Activated B cell treated with CpG ODN at 0.5 μM for 24 hours (primary cell): ENCODE measurements at places on chromosomes 7 and 10.
A peak's percentile ranks its signal among the peaks of the same experiment; 100 is the strongest.

GRCh38 chr10:113704637-113705343 lies 25.1 kb downstream of the CASP7 start:
- H3K27ac ChIP-seq, result no peak overlapping the region
- H3K27me3 ChIP-seq, result no peaks in the 10 kb centered on the region
- peaks cover 46% of the 10 kb centered on the region for H3K36me3 ChIP-seq
- peaks cover 13% of the 10 kb centered on the region for H3K4me1 ChIP-seq
- H3K4me3 ChIP-seq, result no peak overlapping the region
- DNase-seq, result no peak

DNA sequence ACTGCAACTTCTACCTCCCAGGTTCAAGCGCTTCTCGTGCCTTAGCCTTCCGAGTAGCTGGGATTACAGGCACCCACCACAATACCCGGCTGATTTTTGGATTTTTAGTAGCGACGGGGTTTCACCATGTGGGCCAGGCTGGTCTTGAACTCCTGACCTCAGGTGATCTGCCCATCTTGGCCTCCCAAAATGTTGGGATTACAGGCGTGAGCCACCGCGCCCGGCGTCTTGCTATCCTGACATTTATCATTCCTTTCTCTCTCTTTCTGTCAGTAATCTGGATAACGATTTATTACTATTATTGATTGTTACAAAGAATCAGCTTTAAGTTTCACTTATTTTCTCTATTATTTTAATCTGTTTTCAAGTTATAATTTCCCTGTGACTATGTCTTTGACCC lies 548.4 kb downstream of the CNTNAP2 start:
- no peaks in the 10 kb centered on the region for H3K4me1 ChIP-seq
- no peak for DNase-seq
- H3K36me3 ChIP-seq, result no peaks in the 10 kb centered on the region
- no peaks in the 10 kb centered on the region for H3K27me3 ChIP-seq
- no peak overlapping the region for H3K4me3 ChIP-seq
- H3K27ac ChIP-seq, result no peak overlapping the region

GRCh38 chr10:63671317-63671937 lies 150.2 kb downstream of the REEP3 start:
- DNase-seq, result no peak
- H3K4me1 ChIP-seq, result no peaks in the 10 kb centered on the region
- no peak overlapping the region for H3K27ac ChIP-seq
- H3K36me3 ChIP-seq, result no peaks in the 10 kb centered on the region
- no peaks in the 10 kb centered on the region for H3K27me3 ChIP-seq

DNA sequence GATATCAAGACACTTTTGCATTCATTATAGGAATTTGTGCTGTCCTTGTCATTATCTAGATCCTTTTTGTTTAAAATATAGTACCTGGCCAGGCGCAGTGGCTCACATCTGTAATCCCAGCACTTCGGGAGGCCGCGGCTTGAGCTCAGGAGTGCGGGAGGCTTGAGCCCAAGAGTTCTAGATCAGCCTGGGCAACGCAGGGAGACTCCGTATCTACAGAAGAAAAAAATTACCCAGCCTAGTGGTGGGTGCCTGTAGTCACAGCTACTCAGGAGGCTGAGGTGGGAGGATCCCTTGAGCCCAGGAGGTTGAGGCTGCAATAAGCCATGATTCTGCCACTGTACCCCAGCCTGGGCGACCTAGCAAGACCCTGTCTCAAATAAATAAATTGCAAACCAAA lies 621 bp upstream of the MORN4 start:
- H3K27ac ChIP-seq, result no peak overlapping the region
- no peak for DNase-seq
- H3K36me3 ChIP-seq, result peaks cover 5% of the 10 kb centered on the region
- peak overlapping the region; percentile 100 for H3K4me3 ChIP-seq

DNA sequence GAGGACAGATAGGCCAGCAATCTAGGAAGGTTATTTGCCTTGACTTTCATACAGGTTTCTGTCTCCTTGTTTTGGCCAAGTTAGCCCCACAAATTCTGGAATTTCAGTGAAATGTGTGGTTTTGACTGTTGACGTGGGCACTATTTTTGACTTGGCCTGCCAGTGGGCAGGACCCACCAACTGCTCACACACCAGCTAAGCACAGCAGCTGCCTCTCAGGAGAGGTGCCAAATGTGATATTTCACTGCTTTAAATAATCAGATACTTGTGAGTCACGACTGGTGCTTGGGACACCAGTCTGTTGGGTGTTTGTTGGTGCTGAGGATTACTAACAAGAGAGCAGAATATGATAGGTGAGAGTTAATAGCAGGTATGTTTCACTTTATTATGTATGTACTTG lies 409.7 kb upstream of the MTPN start:
- no peaks in the 10 kb centered on the region for H3K4me1 ChIP-seq
- H3K4me3 ChIP-seq, result no peak overlapping the region
- H3K27me3 ChIP-seq, result no peaks in the 10 kb centered on the region
- DNase-seq, result no peak
- no peaks in the 10 kb centered on the region for H3K36me3 ChIP-seq

DNA sequence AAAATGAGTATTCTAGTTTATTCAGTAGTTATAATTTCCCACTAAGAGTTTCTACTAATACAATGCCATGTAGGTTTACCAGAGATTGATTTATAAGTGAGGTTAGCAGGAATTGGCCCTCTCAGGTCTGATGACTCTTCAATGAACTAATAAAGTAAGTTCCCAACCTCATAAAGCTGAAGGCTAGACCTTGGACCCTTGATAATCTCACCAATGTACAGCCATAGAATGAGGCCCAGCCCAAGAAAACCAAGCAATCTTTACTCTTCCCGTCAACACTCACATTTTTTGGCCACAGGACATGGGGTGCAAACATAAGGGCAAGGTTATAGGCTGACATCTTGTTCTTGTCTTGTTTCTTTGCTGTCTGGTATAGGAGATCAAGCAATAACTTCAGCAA lies 33.3 kb downstream of the ARHGAP19 start:
- H3K36me3 ChIP-seq, result peaks cover 60% of the 10 kb centered on the region
- no peak for DNase-seq
- no peak overlapping the region for H3K27ac ChIP-seq

GRCh38 chr7:128323459-128324367 lies 20.0 kb downstream of the RBM28 start:
- no peaks in the 10 kb centered on the region for H3K4me1 ChIP-seq
- no peak for DNase-seq
- H3K27me3 ChIP-seq, result no peaks in the 10 kb centered on the region
- peaks cover 95% of the 10 kb centered on the region for H3K36me3 ChIP-seq
- H3K4me3 ChIP-seq, result no peak overlapping the region

- H3K4me3 ChIP-seq, result no peak overlapping the region
- H3K27ac ChIP-seq, result no peak overlapping the region
- no peak for DNase-seq
- H3K36me3 ChIP-seq, result no peaks in the 10 kb centered on the region
- peaks cover 5% of the 10 kb centered on the region for H3K27me3 ChIP-seq
- H3K4me1 ChIP-seq, result no peaks in the 10 kb centered on the region
These were observed 45.8 kb upstream of the PLXNA4 start for GRCh38 chr7:132622081-132622480.

DNA sequence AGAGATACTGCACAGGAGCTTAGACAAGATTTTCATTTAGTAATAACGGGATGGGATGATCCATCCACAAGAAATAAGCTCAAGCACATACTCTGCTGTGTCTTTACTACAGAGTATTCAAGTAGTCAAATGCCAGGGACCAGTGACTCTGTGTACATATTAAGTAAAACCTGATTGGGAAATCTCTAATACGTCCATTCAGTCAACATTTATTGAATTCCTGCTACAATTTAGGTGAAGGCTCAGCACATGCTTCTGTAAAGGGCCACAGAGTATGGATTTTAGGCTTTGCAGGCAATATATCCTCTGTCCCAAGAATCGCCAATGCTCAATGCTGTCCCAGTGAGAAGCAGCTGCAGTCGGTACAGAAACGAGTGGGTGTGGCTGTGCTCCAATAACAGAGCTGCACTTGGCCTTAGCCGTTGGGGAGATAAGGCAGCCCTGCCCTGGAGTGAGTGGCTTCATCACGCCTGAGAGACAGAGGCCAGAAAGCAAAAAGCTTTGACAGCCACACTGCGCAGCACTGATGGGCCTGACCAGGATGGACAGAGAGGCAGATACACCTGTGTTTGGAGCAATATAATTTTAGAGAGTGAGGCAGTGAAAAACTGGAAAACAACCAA lies 186.8 kb downstream of the PARD3 start:
- no peaks in the 10 kb centered on the region for H3K4me1 ChIP-seq
- H3K4me3 ChIP-seq, result no peak overlapping the region
- no peak for DNase-seq

DNA sequence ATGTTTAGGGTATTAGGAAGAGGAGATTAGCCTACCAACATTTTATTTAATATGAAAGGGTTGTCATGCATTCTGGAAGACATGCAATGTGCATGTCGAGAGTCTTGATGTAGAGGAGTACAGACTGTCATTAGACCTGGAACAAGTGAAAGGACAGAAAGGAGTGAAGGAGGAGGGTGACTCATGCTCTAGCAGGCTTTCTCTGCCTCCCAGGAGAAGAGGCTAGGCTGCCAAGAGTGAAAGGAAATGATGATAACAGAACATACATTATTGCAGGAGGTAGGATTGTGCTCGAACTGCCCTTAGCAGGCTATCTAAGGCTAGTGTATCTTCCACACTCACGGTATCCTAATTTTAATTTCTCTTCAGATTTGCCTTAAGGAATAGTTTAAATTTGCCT lies 228.8 kb downstream of the EXOC4 start:
- no peak overlapping the region for H3K27ac ChIP-seq
- H3K4me1 ChIP-seq, result peaks cover 6% of the 10 kb centered on the region
- H3K27me3 ChIP-seq, result no peaks in the 10 kb centered on the region
- no peak for DNase-seq
- no peak overlapping the region for H3K4me3 ChIP-seq

- H3K36me3 ChIP-seq, result no peaks in the 10 kb centered on the region
- no peak overlapping the region for H3K4me3 ChIP-seq
- H3K27me3 ChIP-seq, result peaks cover 40% of the 10 kb centered on the region
- peaks cover 3% of the 10 kb centered on the region for H3K4me1 ChIP-seq
- no peak overlapping the region for H3K27ac ChIP-seq
These were observed 2.9 kb downstream of the FGFR2 start for GRCh38 chr10:121595351-121595805.

DNA sequence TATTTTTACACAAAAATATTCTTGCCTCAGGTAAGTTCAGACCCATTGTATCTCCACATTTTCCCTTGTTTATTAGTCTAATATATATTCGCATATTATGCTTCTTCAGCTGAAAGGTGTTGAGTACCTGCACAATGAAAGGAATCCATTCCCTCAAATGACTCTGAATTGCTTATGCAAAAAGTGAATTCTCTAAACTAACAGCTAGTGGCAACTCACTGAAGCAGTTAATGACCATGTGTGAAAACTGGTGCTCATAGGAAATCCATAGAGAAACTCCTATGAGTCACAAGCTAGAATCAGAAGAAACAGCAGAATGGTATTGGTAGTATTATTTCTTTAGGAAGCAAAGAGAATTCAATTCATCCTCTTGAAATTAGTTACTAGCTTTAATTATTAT lies 33.5 kb upstream of the RNF148 start:
- DNase-seq, result no peak
- no peaks in the 10 kb centered on the region for H3K27me3 ChIP-seq
- H3K4me1 ChIP-seq, result no peaks in the 10 kb centered on the region
- no peak overlapping the region for H3K27ac ChIP-seq

DNA sequence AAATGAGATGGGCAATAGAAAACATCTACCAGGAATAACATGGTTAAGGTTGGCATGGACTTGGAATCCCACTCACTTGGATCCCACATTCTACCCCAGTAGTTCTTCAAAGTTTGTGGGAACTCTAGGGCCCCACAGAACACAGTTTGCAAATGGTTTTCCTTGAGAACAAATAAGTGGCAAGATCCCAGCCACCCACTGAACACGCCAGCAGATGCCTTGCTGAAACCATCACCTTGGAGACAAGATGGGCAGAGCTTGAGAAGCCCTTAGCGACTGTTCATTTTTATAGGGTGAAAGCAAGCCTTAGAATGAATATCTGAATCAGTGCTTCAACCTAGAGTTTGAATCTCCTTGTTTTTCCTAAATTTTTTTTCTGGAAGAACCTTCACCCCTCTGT lies 349.1 kb downstream of the RPS24 start:
- H3K4me1 ChIP-seq, result no peaks in the 10 kb centered on the region
- no peaks in the 10 kb centered on the region for H3K36me3 ChIP-seq
- no peak overlapping the region for H3K27ac ChIP-seq
- no peak for DNase-seq

- H3K36me3 ChIP-seq, result no peaks in the 10 kb centered on the region
- DNase-seq, result no peak
- no peak overlapping the region for H3K4me3 ChIP-seq
- peaks cover 32% of the 10 kb centered on the region for H3K27me3 ChIP-seq
These were observed 120.5 kb downstream of the WDR11 start for GRCh38 chr10:120971671-120972070.

DNA sequence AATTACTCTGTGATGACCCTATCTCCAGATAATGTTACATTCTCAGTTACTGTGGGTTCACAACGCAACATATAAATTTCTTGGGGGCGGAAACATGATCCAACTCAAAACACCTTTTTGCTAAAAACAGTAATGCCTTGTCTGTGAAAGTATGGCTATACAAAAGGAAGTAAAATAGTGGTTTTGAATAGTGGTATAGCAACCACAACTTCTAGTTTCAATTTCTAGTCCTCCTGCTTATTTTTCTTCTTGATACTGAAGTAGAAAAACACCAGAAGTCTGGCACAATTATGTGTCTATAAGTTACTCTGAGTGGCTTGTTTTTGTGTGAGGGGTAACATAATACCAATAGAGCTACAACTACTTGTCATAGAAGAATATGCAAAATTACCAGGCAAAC lies 21.5 kb upstream of the ZNF800 start:
- H3K36me3 ChIP-seq, result no peaks in the 10 kb centered on the region
- H3K27me3 ChIP-seq, result no peaks in the 10 kb centered on the region
- H3K4me1 ChIP-seq, result peaks cover 75% of the 10 kb centered on the region

GRCh38 chr10:132106431-132106830 lies 40.7 kb downstream of the JAKMIP3 start:
- H3K27ac ChIP-seq, result no peak overlapping the region
- H3K36me3 ChIP-seq, result no peaks in the 10 kb centered on the region
- no peak for DNase-seq
- H3K4me1 ChIP-seq, result no peaks in the 10 kb centered on the region
- H3K4me3 ChIP-seq, result no peak overlapping the region

GRCh38 chr10:101330631-101331225 lies 23.2 kb upstream of the BTRC start:
- H3K27me3 ChIP-seq, result peaks cover 22% of the 10 kb centered on the region
- DNase-seq, result no peak
- H3K4me3 ChIP-seq, result no peak overlapping the region

DNA sequence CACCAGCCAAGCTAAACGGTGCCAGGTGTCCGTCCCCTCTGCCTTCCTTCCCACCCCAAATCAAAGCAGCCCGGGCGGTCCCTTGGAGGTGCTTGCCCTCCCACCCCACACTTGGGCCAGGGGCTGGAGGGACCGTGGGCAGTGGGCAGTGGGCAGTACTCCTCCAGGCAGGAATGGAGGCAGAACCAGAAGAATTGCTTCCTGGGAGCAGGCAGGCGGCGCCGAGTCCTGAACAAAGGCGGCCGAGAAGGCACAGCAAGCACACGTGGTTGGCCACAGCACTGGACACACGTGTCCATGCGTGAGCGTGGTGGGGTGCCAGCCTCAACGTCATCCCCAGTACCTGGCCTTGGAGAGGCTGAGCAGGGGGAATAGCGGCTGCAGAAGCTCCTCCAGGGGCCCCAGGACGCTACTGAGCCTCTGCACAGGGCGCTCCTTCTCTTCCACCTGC lies 48.4 kb upstream of the NKX6-2 start:
- no peak overlapping the region for H3K4me3 ChIP-seq
- H3K27me3 ChIP-seq, result peaks cover 6% of the 10 kb centered on the region
- no peak for DNase-seq
